ENCODE measurements at places on chromosomes 16 and 17.

- DNase-seq, result no peak
These were observed 75.5 kb downstream of the AATF start for GRCh38 chr17:37024181-37024637.

DNA sequence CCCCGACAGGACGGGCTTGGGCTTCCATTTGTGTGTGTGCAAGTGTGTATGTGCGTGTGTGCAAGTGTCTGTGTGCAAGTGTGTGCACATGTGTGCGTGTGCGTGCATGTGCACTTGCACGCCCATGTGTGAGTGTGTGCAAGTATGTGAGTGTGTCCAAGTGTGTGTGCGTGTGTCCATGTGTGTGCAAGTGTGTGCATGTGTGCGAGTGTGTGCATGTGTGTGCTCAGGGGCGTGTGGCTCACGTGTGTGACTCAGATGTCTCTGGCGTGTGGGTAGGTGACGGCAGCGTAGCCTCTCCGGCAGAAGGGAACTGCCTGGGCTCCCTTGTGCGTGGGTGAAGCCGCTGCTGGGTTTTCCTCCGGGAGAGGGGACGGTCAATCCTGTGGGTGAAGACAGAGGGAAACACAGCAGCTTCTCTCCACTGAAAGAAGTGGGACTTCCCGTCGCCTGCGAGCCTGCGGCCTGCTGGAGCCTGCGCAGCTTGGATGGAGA is 23.1 kb upstream of the ITGAX start:
- no peak for DNase-seq

- DNase-seq, result no peak
These were observed 55.0 kb downstream of the STX8 start for GRCh38 chr17:9520649-9521048.

DNA sequence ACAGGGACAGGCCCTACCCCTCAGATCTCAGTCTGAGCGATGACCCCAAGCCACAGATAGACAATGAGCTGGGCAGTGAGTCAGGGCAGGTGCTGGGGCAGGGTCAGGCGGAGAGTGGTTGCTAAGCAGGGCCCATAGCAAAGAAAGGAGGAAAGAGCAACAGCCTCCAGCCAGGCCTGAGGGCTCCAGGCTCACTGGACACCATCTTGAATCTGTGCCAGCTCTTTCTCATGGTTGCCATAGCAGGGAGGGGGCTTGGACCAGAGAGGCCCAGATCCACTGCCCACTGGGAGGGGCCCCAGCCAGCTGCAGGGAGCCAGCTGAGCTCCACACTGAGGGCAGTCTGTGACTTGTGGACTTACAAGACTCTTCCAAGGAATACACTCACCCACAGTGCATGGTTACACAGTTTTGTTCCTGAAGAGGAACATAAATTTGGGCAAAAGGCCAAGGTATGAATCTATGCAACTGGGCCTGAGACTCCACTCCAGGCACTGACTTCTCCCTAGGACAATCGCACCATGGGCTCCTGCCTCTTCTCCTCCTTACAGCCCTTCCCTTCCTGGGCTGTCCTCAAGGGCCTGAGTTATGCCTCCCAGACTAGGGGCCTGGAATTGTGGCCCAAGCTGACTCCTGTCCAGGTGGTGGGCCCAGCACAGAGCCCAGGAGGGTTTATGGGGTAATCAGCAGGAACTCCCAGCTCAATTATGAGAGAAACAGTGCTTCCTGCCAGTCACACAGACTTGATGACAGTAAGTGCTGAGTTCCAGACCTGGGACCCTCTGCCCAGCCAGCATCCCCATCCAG is 59.9 kb downstream of the BEAN1 start:
- DNase-seq, result no peak

GRCh38 chr17:41403404-41404023 is 6.1 kb upstream of the KRT31 start:
- no peak for DNase-seq

DNA sequence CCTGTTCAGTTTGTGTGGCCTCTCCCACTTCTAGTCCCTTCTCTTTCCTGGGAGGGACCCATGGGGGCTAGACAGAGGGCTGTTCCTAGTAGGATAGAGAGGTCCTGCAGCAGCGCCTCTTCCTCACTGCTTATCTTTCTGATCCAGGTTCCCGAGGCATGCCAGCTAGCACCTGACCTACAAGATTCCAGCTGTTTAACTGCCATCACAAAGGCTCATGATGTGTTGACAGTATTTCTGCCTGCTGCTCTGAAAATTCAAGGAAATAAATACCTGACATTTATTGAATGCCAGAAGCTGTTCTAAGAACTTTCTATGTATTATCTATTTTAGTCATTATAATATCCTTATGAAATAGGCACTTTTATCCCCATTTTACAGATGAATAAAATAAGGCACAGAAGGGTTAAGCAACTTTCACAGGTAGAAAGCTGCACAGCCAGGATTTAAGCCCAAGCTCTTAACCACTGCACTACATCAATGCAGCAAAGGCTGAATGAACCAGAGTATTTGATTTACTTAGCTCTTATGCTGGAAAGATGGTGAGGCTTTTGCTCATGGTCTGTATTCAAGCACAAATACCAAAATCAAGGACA is 38.8 kb downstream of the HEATR6 start:
- no peak for DNase-seq

DNA sequence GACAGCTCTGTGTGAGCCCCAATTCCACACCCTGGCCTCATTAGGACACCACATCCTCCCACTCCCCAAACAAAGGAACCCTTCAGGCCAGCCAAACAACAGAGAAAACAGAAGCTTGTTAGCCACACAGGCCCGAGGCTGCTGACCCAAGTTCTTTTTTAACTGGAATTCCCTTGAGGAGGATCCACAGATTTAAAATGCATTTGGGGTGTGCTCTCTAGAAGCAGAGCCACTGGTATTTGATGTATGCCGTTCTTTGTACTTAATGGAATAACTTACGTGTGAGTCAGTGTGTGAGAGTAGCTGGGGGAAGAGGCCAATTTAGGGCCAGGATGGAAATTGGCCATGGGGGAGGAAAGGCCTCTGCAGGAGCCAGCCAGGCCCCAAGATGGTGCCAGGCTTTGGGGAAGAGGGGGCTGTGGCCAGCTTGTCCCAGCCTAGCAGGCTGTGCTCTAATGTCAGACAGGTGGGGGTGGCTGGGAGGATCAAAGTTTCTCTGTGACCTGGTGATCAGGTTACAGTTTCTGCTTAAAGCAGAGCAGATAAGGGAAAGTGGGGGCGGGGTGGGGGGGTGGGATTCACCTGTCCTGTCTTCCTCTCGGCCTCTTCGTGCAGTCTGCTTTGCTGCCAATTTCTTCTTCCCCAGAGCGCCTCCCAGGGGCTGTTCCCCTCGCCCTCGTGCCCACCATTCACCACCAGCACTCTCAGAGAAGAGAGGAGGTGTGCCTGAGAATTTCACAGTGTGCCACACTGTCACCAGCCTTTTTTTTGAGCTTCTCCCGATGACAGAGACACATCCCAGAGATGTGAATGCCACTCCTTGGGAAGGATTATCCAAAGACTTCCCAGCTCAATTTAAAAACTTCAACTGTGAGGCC is 50.8 kb downstream of the TOM1L2 start:
- no peak for DNase-seq

DNA sequence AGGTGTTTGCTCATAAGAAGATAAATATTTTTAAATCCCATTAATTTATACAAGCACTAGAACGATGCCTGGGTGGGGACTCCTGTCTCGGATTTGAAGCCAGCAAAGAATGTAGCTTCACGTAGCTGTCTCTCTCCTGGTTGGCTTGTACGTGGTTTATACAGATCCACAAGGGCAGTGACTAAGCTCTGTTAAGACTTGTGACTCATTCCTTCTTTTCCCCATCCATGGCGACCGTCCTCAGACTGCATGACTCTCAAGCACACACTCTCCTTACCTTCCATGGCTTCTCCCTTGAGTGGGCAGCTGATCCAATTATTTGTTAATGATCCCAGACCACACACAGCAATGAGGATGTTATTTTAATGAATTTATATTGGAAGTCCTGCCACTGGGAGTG is 679.7 kb upstream of the SOX9 start:
- no peak for DNase-seq

- DNase-seq, result no peak
These were observed 10.2 kb downstream of the SLC6A2 start for GRCh38 chr16:55666012-55666411.

DNA sequence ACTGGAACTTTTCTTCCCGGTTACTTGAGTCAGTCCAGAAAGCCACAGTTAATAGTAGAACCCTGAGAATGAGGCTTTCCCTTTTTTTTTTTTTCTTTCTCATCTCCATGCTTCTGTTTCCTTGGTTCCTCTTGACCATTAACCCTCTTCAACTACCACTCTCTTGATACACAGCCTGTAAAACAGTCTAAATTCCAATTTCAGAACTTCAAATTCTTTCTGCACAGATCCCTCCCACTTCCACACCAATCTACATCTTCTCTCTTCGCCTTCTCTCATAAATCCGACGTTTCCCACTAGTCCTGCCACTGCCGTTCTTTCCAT is 588 bp downstream of the METTL16 start:
- DNase-seq, result no peak

GRCh38 chr17:81085420-81085911 is 50.5 kb downstream of the BAIAP2 start:
- DNase-seq, result no peak

DNA sequence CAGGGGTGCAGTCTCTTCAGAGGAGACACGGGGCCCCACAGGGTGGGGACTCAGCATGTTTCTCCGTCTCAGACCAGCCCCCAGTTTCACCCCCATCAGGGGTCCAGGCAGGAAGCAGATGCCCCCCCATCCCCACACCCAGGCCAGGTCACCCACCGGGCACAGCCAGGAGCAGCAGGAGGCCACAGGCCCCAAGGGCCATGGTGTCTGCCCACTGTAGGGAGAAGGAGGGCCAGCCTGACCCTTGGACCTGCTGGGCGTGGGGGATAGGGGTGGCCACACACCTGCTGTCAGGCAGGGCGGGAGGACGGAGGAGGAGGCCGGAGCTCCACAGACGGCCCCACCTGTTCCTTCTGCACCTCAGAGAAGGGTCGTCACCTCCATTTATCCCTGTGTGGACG is at the start of gene TPSG1:
TPSG1 (minus strand) TSS at position 218 of the 401 bp plus-strand sequence; CDS start at position 202, 16 bp downstream.
- DNase-seq, result no peak

DNA sequence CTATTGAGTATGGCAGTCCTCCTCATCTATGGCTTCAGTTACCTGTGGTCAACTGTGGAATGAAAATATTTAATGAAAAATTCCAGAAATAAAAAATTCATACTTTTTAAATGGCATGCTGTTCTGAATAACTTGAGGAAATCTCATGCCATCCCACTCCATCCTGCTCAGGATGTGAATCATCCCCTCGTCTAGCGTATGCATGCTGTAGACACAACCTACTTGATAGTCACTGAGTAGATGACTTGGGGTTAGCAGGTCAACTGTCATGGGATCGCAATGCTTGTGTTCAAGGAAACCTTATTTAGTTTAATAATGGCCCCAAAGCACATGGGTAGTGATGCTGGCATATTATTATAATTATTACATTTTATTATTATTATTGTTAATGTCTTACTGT is 4.8 kb upstream of the VAC14 start:
- no peak for DNase-seq

GRCh38 chr16:85550953-85551924 is 61.9 kb upstream of the GSE1 start:
- no peak for DNase-seq

DNA sequence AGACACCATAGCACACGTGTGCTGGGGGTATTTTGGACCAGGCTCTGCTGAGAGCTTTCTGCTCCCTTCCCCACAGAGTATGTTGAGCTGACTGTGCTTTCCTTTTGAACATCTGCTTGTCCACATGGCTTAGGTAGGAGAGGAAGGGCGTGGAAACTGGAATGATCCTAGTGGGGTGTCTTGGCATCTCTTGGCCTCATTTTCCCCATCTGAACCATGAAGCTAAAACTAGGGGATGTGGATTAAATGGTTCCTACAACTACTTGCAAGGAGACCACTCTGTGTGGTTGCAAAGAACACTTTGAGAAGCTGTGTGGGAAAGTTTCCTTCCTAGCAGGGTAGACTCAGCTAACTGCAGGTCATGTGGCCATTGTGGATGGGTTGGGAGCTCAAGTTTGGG is 6.7 kb upstream of the NLRC5 start:
- no peak for DNase-seq

DNA sequence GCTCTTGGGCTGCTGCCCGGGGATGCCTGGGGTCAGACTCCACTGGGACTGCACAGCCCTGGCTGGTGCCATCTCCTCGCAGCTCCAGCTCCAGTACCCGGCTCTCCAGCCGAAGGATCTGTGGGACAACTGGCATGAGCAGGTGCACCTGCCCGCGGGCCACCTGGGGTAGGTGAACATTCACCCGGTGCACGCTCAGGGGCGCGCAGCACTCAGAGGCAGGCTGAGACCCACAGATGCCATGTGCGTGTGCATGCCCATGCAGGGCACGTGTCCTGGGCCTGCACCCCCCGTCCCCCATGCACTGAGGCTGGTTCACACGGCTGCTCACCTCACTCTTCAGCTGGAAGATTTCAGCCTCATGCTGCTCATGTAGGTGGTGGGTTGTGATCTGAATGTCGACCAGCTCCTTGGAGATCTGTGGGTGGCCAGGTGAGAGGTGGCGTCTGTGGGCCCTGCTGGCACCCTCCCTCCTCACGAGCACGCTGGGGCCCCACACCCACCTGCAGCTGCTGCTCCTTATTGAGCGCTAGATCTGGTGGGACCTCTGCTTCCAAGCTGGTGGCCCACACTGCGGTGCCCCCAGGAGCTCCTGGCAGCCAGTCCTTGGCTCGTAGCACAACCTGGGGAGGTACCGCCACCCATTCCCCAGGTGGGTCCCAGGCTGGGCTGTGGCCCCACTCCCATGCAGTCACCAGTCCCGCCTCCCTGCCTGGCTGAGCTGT is 618 bp downstream of the CCDC78 start:
- DNase-seq, result no peak

DNA sequence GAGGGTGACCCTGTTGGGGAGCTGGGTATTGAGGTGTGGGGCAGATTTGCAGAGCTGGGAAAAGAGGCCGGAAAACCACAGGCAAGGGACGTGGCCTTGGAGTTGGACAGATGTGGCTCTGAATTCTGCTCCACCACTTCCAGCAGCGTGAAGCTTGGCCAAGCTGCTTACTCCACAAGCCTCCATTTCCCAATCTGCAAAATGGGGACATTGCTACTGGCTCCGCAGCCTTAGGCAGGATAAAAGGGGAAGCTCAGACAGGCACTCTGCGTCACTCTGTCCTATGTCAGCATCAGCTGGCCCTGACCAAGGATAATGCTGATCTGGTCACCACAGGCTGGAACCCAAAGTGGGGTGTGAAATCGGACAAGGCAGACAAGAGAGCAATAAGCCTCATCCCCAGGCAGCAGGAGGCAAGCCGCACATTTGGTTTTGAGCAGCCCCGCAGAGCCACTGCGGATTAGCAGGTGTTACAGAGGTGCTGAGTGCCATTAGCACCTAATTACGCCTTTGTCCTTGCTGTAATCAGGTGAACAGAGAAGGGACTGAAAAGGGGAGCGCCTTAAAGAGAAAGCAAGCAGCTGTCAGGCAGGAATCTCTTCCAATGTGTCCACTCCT is 54.8 kb downstream of the SDK2 start:
- DNase-seq, result no peak

GRCh38 chr17:61400066-61400716 is 548 bp downstream of the TBX2 start:
- DNase-seq, result no peak

DNA sequence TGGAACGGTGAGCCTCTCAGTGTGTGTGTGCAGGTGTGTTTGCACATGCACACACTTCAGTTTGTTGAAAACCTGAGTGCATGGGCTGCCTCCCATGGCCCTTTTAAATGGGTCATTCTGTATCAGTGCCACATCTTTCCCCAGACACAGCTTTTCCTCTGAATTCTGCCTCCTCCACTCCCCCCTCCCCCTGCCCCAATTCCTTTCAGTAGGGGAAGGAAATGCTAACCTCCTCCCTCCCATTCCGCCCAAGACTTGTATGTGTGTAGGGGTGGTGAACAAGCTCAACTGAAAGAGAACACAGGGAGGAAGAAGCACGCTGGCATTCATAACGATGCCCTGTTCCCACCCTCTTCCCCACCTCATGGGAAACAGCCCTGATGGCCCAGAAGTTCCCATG is 34.3 kb downstream of the C17orf75 start:
- DNase-seq, result no peak
